ENCODE measurements at places on chromosomes 16 and 17.
A peak's percentile ranks its signal among the peaks of the same experiment; 100 is the strongest.

DNA sequence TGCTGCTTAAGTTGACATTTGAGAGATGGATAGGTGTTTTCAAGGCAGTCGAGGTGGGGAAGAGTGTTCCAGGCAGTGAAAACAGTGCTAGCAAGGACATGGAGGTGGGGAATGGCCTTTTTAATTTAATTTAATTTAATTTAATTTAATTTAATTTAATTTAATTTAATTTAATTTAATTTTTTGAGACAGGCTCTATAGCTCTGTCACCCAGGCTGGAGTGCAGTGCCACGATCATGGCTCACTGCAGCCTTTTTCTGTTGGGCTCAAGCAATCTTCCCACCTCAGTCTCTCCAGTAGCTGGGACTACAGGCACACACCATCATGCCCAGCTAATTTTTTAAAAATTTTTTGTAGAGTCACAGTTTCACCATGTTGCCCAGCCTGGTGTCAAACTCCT, 32.2 kb upstream of the CACNG4 start:
- no peak for DNase-seq

- DNase-seq = peak; percentile 41
Measured at GRCh38 chr16:68396481-68396880, 51.8 kb downstream of the SMPD3 start.

DNA sequence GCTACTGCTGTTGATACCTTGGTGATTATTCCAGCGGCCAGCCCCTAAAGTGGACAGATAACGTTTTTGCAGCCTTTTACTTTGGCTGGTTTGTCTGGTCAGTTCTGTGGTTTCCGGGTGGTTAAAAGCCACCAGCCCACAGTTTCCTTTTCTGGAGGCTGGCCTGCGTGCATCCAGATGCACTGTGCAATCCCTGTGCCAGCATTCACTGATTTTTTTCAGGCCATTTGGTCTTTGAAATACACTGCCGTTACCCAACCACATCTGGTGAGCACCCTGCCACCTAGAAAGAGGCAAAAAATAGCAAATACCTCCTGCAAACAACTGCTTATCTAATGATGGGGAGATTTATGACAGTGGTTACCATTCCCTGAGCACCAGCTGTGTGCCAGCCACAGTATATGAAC, 797 bp downstream of the NUDT7 start:
- DNase-seq = no peak

DNA sequence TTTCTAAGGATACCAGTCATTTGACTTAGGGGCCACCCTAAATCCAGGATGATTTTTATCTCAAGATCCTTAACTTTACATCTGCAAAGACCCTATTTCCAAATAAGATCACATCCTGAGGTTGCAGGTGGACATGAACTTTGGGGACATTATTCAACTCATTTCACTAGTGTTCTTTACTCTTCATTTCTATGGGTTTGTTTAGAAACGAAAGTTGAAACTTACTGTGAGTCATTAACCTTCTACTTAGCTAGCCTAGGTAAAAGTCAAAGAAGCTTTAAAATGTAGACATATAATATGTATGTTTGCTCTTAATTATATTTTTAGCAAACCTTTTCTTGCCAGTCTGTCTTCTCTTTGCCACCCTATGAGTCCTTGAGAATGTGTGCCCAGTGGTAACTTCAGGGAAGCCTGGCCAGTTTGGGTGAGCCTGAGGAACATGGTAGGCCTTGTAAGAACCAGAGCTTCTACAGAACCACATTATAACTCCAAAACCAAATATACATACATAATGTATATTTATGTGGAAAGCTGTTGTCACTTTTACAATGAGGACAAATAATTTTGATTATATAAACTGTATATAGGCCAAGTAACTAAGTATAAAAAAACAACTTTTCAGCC, 38.4 kb downstream of the BPTF start:
- no peak for DNase-seq

DNA sequence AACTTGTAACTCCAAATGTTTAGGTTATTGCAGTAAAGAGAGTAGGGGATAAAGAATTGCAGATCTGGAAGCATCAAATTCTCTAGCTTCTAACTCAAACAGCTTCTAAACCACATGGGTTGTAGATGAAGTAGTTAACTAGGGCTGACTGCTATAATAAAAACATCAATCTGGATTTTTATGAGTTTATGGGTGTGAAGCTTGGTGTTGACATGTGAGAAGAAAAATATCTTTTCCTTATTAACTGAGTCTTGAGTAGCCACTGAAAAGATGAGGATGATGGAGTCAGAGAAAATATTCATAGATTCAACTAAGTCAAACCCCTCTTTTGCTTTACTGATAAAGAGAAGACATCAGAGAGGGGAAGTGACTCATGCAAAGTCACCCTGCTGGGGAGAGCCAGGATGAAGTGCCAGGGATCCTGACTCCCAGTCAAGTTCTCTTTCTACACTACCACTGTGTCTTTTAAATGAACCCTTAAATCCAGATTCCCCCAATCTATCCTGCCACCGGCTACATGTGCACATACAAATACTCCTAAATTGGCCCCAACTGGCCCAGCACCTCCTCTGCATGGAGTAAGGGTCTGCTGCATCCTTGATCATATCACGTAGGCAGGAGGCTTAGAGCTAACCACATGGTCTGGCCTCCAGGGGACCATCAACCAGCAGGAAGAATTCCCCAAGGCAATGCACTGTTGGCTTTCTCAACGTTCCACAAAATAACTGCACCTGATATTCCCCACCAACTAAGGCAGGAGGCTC, 264.0 kb upstream of the CCL2 start:
- DNase-seq = no peak

DNA sequence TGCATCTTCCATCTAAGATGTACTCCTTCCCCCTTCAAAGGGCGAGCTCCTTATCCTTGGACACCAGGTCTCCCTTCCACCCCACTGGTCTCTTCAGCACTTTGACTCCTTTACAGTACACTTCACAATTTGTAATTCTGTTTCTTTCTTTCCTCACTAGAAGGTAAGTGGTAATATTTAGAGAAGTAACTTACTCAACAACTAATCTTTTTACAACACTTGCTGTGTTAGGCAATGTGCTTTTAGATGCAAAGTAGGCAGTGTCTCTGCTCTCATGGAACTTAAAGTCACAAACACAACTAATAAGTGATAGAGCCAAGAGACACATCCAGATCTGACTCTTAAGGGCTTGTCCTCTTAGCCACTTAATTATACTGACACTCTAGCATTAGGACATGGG, 6.4 kb downstream of the SIAH1 start:
- no peak for DNase-seq

GRCh38 chr17:26775219-26775822, 518.6 kb upstream of the WSB1 start:
- DNase-seq = no peak

GRCh38 chr16:61681124-61681523, 355.1 kb downstream of the CDH8 start:
- no peak for DNase-seq

DNA sequence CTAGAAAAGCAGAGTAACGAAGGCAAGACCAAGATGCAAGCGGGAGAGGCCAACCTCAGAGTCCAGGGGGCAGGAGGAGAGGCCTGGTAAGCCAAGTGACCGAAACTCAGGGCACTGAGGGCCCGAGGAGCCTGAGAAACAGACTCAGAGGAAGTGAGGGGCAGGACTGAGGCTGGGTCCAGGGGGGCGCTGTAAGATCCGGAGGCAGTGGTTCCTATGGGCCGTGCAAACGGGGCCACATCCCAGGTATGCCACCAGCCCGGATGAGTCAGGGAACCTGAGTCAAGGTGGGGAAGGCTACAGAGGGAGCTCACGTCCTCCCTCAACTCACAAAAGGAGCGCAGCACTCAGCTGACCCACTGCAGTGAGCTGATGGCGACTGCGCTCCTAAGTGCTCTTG, 8.3 kb downstream of the ZDHHC7 start:
- DNase-seq = no peak

- no peak for DNase-seq
Measured at GRCh38 chr17:56159826-56160380, 6.6 kb downstream of the ANKFN1 start.

DNA sequence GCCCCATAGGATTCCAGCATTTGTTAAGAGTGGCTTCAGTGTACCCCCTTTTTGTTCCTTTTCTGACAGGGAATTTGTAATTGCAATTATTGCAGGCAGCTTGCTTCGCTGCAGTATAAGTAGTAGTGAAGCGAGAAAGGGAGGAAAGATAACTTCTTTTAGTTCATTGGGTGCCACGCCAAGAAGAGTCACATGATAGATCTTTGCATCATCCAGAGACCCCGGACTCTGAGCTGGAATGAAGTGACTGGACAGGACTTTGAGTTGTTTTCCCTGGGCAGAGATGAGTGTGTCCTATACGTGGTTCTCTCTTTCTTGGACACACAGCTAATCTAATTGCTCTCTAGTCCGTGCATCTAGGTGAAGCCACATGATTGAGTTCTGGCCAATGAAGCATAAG, 44.8 kb upstream of the PMFBP1 start:
- DNase-seq = no peak

GRCh38 chr17:54881255-54881972, 19.2 kb upstream of the TOM1L1 start:
- DNase-seq = no peak

- DNase-seq = no peak
Measured at GRCh38 chr17:51805765-51806164, 352.7 kb downstream of the CA10 start.

DNA sequence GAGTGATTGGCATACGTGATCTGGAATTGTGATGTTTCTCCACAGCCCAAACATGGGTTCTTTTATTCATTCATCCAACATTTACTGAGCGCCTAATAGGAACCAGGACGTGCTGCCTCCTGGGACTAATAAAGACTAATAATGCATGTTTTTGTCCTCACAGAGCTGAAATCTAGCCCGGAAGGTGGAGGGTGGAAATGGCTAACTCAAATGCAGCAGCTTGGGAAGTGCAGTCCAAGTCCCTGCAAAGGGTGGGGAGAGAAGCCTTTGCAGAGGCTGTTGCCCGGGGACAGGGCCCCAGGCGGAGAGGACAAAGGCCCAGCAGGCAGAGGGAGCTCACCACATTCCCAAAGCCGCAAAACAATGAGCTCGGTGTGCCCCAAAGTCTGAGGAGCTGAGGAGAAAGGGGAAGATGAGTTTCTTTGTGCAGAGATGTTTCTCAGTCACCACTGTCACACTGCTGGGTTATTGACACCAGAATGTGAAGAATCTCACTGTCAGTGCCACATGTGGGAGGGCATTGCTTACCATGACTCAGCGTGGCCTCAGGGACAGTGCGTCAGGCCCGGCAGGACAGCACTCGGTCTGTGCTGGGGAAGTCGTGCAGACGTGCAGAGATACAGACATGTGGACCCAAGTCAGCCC, 118.2 kb upstream of the CHMP6 start:
- DNase-seq = no peak

DNA sequence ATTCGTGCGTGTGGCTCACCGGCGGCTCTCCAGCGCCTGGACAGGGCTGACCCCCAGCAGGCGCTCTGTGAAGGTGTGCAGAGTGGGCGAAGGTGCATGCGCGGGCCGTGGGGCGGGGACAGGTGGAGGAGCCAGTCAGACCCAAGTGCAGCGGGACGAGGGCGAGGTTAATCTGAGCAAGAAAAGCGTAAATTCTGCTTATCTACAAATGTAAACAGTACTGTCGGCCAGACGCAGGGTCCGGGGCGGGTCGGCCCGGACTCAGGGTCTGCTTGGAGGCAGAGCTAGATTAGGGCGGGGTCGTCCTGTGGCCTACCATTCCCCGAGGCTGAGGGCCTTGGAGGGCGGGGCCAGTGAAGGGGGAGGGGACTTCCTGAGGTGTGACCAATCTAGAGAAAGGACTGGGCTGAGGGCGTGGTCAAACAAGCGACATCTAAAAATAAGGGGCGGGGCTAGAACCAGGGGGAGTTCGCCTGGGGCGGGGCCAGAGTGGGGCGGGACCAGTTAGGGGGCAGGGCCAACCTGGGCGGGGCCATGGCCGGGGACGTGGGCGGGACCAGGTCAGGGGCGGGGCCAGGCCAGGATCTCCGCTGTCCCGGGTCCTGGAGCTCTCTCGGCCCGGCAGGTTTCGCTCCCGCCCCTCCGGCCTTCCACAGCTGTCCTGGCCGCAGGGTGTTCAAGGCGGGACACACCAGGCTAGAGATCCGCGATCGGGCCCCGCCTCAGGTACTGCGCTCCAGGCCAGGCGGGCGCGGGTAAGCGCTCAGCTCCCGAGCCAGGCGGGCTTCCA, at the start of gene SEC14L5:
Gene SEC14L5, plus strand, starts transcription at position 611 of the 790 bp plus-strand sequence. CDS start 994 bp downstream, outside the sequence.
- DNase-seq = peak; percentile 81

DNA sequence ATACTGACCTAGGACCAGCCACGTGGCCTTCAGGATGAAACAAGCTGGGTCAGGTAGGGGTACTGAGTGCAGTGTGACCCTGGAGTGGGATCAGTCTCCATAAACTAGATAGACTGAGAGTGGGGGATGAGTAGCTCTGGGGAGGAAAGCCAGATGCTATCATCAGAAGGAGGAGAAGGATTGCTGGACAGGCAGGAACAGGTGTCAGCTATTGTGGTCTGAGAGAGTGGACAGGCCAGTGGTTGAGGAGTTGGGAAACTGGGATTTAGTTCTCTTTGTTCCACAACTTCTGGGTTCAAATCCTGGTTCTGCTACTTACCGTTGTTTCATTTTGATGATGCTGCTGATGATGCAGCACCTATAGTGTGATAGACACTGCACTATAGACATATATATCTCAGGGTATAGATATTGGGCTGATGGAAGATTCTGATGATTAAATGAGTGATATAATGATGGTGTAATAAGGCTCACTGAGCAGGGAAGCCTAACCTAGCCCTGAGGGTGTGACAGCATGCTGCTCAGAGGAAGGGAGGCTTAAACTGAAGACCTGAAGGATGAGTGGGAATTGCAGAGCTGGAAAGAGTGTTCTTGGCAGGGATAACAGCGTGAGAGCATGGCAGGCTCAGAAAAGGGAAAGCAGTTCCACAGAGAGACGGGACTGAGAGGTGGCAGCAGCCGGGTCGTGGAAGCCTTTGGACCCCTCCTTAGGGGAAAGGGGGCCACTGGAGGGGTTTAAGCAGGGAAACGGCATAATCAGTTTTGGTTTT, 66.0 kb downstream of the SNX20 start:
- DNase-seq = no peak

- DNase-seq = no peak
Measured at GRCh38 chr16:67544329-67544841, 15.8 kb downstream of the RIPOR1 start.

DNA sequence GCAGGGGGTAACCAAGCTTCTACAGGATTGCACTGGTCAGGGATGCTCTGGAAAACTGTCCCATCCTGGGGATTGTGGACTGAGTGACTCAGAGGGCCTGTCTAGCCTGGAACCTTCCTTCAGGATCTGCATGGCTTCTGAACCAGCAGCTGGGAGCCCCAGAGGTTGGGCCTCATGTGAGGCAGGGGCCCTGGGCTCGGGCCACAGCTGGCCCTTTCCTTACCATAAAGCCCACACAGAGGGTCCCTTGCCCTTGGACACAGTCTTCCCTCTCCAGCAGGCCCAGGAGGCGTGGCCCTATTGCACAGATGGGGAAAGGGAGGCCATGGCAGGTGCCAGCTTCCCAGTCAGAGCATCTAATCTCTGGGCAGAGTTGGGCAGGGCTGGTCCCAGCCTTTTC, 30.5 kb downstream of the ADCY7 start:
- DNase-seq = no peak

DNA sequence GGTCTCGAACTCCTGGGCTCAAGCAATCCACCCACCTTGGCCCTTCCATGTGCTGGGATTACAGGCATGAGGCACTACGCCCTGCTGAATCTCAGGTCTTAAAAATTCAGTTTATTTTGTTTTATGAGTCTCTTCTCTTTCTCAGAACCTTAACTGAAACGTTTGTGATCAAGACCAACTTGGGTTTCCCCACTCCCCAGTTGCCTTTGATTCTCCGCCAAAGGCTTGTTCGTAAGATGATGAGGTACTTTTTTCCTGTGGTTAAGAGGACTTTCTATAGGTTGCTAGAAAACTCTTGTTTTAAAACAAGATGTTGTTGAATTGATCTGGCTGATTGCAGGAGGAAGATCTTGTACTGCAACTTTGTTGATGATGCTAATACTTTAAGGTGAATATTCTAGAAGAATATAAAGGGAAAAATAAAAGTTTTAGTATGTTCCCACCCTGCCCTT, 11.7 kb downstream of the ABCC1 start:
- peak; percentile 55 for DNase-seq
